Omental fat pad (tissue), 4 donors: ENCODE measurements at places on chromosomes 2 and 18.

GRCh38 chr2:188316342-188316741 lies 24.7 kb downstream of the GULP1 start:
- DNase-seq: no peak

- no peak for DNase-seq
Observed at GRCh38 chr2:212424082-212424481, 114.5 kb downstream of the ERBB4 start.

DNA sequence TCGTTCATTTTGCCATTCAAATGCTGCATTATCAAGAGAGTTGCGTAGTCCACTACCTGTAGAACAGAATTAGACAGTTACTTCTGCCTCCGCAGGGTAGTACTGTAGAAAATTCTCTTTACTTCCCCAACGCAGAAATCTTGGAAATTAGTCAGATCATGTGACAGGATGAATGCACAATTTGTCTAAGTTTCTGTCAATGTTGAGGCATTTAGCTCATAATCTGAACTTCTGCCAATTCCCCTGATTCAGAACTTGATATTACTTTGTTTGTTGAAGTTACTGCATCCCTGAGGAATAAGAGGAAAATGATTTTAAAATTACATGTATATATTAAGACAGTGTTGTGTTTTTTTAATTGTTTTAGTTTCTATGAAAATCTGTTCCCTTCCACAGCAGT lies 83.4 kb downstream of the TTC27 start:
- no peak for DNase-seq

- no peak for DNase-seq
Observed at GRCh38 chr2:157056200-157056676, 201.3 kb upstream of the GALNT5 start.

DNA sequence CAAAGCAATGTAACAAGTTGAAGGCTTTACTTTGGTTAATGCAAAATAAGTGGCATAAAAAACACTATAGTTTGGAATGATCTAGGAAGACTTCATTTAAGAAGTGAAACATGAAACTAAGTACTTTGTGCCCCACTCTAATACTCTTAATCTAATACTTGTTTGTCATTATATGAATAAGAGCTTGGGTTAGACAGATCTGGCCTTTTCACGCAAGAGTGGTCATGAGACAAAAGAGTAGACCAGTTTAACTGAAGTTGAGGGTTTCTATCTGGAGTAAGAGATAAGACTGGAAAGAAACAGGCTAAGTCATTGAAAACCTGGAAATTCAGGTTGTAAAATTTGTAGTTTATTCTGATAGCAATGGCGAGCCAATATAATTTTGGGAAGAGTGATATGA lies 2.8 kb downstream of the SLC30A6 start:
- DNase-seq: no peak

GRCh38 chr2:169303579-169304305 lies 58.6 kb downstream of the LRP2 start:
- DNase-seq: no peak

DNA sequence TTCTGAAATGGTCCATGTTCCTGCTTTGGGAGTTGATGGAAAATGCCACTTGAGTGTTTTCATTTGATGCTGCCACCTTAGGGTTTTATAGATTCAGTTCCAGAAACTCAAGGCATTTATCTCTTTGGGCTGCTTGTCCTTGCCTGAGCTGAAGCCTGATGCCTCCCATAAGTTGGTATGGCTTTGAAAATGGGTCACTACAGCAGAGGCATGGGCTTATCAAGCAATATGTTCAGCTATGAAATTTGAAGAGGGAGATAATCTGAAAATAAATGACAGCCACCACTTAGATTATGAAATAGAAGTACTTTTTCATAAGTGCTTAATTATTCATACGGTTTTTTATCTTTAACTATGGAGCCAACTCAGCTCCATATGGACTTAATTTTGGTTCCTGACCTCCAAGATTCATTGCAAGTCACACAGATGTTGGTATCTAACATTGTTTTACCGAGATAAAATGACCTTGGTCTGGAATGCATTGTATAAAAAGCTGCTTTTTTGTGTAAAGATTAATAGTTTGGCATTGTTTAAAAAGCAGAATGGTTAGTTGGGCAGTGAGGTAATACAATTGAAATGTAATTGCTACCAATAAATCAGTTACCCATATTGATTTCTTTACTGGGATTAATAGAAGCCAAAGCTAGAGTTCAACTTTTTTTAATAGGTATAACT lies 4.5 kb downstream of the SLC14A1 start:
- DNase-seq: no peak

- DNase-seq: no peak
Observed at GRCh38 chr2:227000123-227000522, 163.9 kb downstream of the COL4A4 start.

DNA sequence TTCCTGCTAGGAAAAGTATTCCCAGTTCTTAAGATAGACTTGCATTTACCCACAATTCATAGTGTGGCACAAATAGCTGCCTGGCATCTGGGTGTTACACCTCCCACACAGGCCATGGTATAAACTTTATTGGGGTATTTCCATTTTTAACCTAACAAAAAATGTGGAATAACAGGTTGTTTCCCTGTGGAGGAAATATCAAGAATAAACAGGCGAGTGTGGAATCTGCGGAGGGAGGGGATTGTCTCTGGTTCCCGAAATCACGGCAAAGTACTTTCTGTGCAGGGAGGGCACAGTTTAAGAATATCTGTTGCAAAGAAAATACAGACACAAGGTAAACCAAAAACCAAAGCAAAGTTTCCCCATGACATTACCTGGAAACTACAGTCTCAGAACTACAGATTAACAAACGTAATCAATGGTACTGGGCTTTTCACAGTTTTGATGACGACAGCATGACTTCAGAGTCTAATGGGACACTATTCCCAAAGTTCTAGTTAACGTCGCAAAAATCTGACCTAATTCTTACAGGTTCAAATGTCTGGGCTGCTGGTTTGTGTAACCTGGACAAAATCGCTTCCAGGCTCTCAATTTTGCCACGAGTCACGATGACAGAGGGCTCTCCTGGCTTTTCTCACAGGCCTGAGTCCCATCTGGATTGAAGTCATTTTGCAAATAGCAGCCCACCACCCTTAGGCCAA lies 1.4 kb downstream of the STARD7 start:
- DNase-seq: no peak

- DNase-seq: no peak
Observed at GRCh38 chr2:168643979-168644378, 158.5 kb upstream of the NOSTRIN start.
